ENCODE measurements at places on chromosomes 1 and 21.

DNA sequence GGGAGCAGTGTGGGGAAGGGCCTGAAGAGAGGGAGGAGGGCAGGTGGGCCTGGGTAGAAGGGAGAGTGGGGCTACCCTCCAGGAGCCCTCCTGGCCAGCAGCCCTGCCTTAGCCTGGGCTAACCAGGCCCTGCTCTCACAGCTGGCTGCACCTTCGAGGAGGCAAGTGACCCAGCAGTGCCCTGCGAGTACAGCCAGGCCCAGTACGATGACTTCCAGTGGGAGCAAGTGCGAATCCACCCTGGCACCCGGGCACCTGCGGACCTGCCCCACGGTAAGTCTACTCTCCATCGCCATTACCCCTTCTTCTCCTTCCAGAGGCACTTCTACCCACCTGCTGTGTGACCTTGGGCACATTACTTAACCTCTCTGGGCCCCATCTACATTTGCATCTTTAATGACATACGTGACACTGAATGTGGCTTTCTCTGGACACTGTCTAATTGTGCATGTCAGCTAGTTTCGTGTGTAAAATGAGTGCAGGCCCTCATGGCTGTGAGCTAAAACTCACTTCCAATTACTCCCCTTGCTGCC, 18.9 kb downstream of the PTPRU start:
- DNase-seq: no peak
- no peak overlapping the region for H3K4me3 ChIP-seq
- H3K27me3 ChIP-seq: peaks cover 1% of the 10 kb centered on the region
- H3K27ac ChIP-seq: no peak overlapping the region

GRCh38 chr1:195482137-195482536, 1126.1 kb downstream of the KCNT2 start:
- H3K27me3 ChIP-seq: no peaks in the 10 kb centered on the region
- no peak overlapping the region for H3K27ac ChIP-seq
- H3K4me3 ChIP-seq: no peak overlapping the region
- no peaks in the 10 kb centered on the region for H3K36me3 ChIP-seq
- H3K4me1 ChIP-seq: no peaks in the 10 kb centered on the region
- no peak for DNase-seq

DNA sequence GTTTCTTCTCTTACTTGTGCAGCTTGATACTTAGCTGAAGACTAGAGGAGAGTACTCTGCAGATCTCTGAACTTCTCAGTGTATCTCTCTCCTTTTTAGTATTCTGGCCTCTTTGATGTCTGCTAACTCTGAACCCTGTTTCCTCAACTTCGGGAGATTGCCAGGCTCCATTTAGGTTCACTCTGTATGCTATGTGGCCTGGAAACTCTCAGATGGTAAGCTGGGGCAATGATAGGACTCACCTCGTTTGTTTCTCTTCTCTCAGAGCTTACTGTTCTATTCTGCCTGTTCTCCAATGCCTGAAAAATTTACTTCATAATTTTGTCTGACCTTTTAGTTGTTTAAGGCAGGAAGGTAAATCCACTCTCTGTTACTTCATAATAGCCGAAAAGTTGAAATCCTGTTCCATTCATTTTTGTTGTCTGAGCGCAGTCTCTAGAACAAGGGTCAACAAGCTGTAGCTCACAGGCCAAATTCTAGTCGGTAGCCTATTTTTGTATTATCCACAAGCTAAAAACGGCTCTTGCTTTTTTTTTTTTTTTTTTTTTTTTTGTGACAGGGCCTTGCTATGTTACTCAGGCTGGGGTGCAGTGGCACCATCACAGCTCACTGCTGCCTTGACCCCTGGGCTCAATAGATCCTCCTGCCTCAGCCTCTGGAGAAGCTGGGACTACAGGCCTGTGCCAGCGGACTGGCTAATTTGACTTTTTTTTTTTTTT, 33.3 kb downstream of the ZMYM4 start:
- H3K27me3 ChIP-seq: no peaks in the 10 kb centered on the region
- H3K36me3 ChIP-seq: peaks cover 63% of the 10 kb centered on the region
- H3K27ac ChIP-seq: peak overlapping the region; percentile 83

- DNase-seq: no peak
Observed at GRCh38 chr1:43067977-43068751, 103.9 kb downstream of the EBNA1BP2 start.
